Iris pigment epithelial cell (primary cell): ENCODE measurements at places on chromosomes 12 and 14.

GRCh38 chr14:92944976-92945375, 22.0 kb downstream of the CHGA start:
- DNase-seq = no peak

GRCh38 chr12:6205144-6205539, 4.9 kb downstream of the CD9 start:
- DNase-seq = no peak

GRCh38 chr12:15811214-15812127, 22.3 kb upstream of the EPS8 start:
- DNase-seq = no peak

DNA sequence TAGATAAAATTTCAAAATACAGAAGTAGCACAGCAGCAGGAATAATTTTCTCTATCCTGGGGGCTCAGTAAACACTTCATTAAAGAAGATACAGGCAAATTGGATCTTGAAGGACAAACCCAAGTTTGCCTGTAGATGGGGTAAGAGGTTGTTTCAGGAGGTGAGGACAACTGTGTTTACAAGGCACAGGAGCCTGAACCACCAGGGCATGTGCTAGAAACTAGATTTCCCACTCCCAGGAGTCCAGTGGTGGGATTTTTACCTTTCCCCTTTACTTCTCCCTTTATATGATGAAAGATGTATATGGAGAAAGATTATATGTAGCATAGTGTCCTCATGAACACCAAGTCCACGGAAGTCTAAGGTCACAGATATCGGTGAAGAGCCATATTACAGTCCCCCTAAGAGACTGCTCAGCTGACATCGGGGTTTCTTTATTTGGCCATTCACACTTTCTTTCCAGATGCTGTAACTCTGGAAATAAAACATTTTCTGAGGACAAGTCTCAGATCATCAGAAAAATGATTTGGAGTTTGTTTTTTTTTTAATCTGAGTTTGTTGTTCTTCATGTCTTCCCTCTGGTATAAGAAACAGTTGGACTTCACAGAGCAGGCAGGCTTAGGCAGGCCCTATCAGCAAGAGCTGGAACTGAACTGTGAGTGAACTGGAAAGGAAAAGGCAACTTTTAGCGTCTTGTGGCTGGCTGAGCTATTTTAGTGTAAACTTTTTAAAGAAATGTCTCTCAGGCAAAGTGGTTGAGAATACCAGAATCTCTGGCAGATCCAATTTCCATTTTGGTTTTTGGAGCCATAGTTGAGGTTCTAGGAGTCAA, 8.0 kb upstream of the EVL start:
- peak; percentile 65 for DNase-seq

- no peak for DNase-seq
Observed at GRCh38 chr12:49026101-49026500, 7.5 kb upstream of the PRKAG1 start.

- no peak for DNase-seq
Observed at GRCh38 chr14:99524091-99524661, 43.0 kb downstream of the CCNK start.

GRCh38 chr12:14774906-14775635, 28.2 kb downstream of the WBP11 start:
- DNase-seq = peak; percentile 79

DNA sequence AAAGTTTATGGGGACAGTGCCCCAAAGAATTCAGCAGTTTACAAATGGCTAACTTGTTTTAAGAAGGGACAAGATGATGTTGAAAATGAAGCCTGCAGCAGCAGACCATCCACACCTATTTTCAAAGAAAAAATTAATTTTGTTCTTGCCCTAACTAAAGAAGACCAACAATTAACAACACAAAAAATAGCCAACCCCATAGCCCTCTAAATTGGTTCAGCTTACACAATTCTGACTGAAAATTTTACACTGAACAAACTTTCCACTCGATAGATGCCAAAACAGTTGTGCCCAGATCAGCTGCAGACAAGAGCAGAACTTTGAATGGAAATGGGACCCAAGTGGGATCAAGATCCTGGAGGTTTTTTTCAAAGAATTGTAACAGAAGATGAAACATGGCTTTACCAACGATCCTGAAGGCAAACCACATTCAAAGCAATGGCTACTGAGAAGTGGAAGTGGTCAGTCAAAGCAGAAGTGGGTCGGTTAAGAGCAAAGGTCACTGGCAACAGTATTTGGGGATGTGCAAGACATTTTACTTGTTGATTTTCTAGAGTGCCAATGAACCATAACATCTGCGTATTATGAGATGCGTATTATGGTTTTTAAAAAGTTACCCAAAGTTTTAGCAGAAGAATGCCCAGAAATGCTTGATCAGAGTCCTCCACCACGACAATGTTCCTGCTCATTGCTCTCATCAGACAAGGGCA, 30.0 kb downstream of the SLC39A9 start:
- no peak for DNase-seq

DNA sequence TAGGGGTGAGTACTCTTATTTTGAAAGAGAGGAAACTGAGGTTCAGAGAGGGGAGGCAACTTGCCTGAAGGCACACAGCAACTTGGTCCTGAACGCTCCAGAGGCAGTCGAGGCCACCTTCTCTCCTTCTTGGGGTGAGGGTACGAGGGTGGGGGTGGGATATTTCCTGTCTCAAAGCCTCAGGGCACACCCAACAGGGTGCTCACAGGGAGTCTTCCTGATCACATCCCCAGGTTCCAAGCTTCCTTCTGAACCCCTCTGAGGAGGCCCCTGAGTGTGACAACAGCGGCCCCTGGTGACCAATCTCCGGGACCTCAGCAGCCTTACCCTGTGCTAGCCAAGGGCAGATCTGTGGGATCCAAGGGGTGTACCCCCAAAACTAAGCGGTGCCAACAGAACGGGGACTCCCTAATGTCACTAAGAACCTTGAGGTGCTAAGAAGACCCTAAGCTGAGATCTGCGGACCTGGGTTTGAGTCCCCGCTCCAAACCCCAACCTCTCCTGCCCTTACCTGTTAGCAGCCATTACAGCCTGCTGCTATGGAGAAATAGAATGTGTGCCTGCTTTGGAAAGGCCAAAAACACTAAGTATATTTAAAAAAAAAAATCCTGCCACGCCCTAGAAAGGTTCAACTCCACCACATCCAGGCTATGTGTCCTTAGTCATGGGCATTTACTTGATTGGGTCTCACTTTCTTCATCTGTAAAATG, 57.9 kb downstream of the TRPV4 start:
- peak; percentile 58 for DNase-seq

DNA sequence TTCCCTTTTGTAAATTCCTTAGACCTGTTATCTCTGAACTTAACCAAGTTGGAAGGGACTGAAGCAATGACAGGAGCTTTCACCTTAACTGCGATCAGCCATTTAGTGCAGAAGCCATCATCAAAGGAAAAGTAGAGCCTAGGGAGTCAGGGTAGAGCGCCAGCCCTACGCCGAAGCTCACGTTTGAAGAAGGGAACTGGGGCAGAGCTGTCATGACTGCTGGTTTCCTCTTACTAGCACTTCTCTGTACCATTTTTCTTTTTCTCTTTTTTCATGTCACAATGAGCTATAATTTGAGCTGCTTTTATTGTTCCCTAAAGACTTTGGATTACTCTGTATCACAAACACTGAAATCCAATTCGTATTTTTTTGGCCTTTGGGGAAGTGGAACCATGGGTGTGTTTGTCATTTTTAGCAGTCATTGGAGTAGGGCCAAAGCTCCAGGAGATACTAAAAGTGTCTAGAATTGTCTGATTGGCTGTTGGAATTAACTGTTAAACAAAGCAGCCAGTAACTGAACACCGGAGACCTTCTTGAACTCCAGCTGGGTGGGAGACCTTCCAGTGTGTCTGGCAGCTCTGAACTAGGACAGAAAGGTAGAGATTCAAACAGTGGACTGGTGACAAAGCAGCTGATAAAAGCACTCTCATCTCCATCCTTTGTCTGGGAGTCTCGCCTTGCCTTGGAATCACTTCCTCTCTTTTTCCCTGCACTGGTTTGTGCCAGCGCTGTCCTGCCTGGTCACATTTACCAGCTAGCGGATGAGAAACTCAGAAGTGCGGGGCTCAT, 9.1 kb downstream of the MTRFR start:
- no peak for DNase-seq

DNA sequence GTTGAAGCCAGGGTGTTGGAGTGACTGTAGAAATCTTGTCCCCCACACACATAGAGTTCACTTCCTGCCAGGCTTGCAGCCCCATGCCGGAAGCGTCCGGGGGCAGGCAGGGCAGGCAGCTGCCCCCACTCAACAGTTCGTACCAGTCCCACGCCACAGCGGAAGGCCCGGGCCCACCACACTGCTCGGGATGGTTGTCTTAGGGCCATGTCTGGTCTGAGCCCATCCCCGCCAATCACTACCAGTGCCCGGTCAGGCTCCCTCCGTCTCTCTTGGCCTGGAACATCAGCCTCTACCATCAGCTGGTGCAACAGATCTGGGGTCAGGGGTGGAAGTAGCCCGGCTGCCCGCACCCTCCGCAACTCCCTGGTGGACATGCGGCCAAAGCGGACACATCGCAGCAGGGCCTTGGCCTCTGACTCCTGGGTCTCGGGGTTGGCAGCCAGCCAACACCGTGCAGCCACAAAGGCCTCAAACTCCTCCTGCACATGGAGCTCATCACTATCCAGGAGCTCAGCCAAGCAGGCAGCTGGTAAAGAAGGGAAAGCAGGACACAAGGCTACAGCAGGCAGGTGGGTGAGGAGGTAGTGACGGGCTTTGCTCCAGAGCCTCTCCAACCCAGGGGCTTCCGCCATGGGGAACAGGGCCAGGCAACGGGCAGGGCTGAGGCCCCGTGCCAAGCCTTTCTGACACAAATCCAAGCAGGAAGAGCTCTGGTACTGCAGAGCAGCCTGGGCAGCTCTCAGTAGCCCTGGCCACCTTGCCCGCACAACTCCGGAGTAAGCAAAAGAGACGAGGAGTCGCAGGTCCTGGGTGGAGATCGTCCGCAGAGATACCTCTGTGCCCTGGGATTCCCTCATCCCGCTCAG, 5.9 kb downstream of the KLHL33 start:
- DNase-seq = no peak

- peak; percentile 56 for DNase-seq
Observed at GRCh38 chr12:52903855-52904508, 894 bp downstream of the KRT8 start.

DNA sequence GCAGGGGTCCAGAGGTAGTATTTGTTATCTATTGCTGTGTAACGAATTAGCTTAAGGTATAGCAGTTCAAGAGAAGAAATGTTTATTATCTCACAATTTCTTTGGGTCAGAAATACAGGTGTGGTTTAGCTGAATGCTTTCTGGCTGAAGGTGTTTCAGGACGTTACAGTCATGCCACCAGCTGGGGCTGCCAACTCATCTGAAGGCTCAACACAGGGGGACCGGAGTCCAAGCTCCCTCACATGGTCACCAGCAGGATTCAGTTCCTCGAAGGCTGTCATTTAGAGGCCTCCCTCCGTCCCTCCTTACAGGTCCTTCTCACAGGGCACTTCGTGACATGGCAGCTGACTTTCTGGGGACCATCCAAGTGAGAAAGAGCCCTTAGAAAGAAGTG, 37.5 kb upstream of the SINHCAF start:
- DNase-seq = no peak

DNA sequence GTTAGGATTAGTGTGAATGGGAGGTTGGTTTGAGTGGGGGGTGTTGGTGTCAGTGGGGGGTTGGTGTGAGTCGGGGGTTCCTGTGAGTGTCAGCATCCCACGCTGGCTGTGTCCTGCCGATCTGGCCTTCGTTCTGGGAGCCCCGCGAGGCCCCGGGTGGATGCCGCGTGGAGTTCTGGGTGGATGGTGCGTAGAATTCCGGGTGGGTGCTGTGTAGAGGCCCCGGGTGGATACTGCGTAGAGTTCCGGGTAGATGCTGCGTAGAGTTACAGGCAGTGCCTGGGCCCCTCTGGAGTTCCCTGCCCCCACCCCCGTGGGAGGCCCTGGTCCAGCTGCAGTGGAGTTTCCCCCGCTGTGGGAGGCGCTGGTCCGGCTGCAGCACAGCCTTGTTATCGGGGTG, 8.7 kb downstream of the NOC4L start:
- DNase-seq = no peak

DNA sequence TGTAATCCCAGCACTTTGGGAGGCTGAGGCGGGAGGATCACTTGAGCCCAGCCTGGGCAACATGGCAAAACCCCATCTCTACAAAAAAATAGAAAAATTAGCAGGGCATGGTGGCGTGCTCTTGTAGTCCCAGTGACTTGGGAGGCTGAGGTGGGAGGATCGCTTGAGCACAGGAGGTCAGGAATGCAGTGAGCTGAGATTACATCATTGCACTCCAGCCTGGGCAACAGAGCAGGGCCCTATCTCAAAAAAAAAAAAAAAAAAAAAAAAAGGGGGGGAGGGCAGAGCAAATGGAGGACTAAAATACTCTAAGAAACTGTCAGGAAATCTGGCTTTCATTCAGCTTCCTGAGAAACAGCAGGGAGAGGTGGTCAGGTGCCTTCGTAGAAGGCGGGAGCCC, 31.7 kb upstream of the TSPAN9 start:
- DNase-seq = no peak

DNA sequence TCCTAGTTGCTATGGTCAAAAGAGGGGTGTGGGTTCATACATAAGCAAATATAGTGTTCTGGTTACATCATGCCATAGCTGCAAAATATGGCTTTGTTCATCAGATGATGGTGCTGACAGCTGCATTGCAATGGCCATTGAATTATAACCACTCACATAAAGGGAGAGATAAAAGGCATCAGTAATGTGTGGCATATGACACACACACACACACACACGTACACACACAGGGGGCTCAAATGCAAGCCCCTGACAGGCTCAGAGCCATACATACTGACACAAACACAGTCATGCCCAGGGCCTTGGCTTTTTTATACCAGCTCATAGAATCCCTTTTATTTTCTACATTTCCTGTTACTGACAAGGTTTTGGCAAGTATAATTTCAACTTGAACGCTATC, 698.9 kb downstream of the BCL11B start:
- no peak for DNase-seq

DNA sequence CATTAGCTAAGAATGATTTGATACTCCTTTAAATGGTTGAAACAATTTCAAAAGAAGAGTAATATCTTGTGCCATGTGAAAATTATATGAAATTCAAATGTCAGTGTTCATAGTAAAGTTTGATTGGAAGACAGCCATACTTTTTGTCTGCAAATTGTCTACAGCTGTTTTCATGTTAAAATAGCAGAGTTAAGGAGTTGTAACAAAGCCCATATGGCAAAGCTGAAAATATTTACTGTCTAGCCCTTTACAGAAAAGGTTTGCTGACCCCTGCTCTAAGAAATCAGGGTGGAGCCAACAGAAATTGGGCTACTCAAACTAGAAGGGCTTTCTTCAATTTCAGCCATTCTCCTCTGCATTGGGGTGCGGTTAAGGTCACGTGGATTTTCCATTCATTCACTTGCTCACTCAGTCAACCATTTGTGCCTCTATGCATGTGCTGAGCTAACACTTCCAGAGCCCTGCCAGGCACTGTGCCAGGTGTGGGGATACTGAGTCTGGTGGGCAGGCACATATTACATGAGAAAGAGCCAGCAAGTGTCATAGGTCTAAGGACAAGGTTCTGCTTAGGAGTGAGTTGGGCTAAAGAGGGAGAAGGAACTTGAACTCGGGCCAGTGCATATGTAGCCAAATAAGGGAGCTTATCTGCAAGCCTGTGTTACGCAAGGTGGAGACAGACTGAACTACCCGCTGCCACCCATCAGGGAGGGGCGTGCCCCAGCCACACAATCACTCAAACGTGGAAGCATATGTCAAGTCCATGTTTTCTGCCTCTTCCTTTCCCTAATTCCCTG, 139.8 kb upstream of the NOS1 start:
- no peak for DNase-seq
